NCI-H2081 treated with DMSO at 0.1 percent for 48 hours (cell line): ENCODE measurements at places on chromosomes 16 and 17.
A peak's percentile ranks its signal among the peaks of the same experiment; 100 is the strongest.

- DNase-seq = no peak
Observed at GRCh38 chr16:69412287-69412686, 12.1 kb upstream of the CYB5B start.

DNA sequence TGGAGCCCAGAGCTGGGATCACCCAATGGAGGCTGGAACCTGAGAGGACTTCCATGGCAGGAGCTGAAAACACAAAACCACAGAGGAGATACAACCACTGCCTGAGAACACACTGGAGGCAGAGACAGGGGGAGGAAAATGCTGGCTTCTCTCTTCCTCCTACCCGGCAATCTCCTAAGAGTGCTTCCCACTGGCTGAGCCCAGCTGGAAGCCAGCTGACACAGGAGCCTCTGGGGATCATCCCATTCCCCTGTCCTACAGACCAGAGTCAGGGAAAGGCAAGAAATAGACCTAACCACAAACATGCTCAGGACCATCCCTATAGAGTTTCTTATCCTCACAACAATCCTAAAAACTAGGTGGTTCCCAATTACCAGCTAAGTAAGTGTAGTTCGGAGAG lies 112.4 kb upstream of the CDH5 start:
- DNase-seq = no peak

DNA sequence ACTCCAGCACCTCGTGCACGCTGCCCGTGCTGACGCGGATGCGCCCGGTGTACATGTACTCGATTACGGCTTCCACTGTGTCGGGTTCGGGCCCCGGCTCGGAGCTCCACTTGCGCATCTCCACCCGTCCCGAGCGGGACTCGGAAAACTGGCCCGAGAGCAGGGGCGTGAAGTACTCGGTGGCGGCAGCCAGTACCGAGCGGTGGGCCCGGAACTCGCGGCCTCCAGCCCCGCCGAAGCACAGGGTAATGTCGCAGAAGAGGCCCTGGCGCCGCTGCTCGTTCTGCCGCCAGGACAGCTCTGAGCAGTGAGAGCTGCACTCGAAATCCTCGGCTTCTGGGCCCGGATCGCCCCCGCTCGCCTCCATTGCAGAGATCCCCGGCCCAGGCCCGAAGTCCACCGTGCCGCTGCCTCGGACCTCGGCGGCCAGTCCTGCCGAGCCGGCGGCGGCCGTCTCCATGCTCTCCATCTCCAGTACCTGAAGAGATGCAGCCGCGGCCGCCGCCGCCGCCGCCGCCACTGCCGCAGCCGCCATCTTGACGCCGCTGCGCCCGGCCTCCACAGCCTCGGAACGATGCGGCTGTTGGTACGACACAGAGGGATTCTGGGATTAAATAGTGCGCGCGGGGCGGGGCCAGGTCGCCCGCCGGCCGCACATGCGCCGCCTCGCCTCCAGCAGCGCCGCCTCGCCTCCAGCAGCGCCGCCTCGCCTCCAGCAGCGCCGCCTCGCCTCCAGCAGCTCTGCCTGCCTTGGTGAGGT lies at the start of gene KLHL11:
KLHL11 (minus strand) TSS at position 588 of the 760 bp plus-strand sequence; CDS start at position 535, 53 bp downstream.
- DNase-seq = peak; percentile 43

GRCh38 chr16:84670063-84670462 lies 21.8 kb downstream of the KLHL36 start:
- no peak for DNase-seq

DNA sequence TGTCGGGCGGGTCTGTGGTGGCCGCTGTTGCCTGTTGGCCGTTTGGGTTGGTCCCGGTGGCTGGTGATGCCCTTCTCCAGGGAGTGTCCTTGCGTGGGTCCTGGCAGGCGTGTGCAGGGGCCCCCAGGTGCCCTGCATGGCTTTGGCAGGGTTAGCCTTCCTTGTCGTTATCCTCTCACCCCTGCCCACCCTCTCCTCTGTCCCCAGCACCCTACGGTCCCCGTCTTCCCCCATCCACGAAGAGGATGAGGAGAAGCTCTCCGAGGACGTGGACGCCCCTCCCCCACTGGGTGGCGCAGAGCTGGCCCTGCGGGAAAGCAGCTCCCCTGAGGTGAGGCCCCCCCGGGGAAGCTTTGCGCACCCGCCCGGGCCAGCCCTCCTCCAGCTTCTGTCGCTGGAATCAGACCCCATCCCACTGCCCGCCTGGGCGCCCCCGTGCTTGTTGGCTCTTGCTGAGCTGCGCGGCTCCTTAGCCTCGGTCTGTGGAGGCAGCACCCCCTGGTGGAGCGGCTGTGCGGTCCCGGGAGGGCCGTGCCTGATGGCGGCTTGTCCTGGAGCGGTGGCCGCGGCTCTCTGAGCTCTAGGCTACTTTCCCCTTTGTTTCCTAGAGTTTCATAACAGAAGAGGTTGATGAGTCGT lies 10.6 kb upstream of the NUDT16L1 start:
- DNase-seq = no peak

GRCh38 chr16:51440131-51440889 lies 289.2 kb upstream of the SALL1 start:
- DNase-seq = no peak

DNA sequence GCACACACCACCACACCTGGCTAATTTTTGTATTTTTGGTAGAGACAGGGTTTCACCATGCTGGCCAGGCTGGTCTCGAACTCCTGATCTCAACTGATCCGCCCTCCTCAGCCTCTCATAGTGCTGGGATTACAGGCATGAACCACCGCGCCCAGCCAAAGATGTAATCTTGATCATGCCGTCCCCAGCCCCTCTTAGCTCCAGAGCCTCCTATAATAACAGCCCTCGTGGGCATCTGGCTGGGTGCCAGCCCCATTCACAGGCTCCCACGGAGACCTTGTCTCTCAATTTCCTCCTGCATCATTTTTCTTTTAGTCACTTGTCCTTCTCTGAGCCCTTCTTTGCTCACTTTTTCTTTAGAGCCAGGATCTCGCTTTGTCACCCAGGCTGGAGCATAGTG lies 94.2 kb downstream of the KATNIP start:
- DNase-seq = no peak

DNA sequence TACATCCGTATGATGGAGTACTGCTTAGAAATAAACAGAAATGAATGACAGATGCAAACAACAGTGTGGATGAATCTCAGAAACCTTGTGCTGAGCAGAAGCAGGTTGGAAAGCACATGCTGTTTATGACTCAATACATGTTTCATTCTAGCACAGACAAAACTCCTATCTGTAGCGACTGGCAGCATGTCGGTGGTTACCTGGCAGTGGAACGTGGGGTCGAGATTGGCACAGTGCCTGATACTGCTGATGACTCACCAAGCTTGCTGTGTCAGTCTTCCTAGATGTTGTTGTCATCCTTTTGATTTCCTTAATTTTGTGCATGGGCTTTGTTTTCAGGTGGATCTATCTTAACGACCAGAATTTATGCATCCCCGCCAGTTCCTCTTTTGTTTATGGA lies 62.1 kb downstream of the GAN start:
- no peak for DNase-seq

DNA sequence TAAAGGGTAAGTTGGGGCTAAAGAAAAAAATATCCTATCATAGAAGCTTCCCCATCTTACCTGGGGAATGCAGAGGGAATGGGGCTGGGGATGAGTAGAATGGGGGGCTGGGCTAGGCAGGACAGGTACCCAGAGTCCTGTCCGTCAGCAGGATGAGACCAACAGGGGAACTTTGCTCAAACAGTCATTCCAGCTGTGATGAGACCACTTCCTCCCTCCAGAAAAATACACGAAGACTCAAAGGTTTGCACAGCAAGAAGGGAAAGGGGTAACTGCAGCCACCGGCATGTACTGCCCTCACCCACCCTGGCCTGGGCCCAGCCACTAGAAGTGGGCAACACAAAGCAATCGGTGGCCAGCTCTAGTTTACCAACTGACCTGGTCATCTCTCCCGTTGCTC lies 20.7 kb upstream of the SLC35B1 start:
- DNase-seq = no peak

DNA sequence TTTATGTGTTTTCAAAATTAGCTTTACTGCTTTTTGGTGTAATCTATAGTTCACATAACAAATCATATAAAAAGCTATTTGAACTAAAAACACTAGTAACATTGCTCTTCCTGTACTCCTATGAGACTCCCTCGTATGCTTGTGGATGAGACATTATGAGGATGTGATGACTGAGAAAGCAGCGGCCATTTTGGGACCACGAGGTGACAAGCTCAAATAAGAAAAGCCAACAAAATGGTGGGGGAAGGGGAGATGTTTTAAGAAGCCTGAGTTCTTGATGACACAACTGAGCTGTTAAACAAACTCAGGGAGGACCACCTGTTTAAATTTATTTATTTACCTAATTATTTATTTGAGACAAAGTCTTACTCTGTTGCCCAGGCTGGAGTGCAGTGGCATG lies 4.5 kb downstream of the CCL18 start:
- DNase-seq = no peak

- no peak for DNase-seq
Observed at GRCh38 chr16:3282103-3282729, 1.1 kb upstream of the ZNF263 start.

DNA sequence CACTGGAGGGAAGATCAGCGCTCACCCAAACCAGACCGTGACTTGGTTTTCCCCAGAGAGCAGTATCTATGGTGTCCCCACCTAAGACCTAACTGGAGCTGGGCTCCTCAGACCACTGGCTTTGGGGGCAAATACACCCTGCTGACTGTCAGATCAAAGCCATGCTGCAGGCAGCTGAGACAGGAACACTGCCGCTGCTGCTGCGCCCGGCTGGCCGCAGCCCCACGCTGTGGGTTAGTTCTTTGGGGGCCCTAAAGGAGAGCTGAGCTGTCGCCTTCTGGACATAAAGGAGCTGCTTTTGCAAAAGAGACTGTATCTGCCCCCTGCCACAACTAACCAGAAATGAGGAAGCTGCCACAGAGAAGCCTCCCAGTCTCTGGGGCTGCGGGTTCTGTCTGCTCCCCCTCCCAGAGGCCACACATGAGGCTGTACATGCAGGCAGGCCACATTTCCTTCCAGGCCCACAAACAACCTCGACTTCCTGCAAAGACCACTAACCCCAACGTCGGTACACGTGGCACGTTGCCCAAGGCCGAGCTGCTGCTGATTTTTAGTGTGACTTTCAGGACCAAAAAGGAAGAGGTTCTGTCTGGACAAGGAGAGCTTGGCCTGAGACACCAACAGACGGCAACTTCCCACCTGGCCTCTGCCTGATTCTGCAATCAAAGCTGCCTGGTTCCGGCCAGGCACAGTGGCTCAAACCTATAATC lies 18.2 kb upstream of the ABR start:
- no peak for DNase-seq

DNA sequence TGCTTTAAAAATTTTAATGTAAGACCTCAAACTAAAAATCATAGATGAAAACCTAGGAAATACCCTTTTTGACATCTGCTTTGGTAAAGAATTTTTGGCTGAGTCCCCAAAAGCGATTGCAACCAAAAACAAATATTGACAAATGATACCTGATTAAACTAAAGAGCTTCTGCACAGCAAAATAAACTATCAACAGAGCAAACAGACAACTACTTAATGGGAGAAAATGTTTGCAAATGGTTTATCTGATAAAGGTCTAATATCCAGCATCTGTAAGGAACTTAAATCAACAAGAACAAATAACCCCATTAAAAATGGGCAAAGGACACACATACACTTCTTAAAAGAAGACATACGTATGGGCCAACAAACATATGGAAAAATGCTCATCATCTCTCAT lies 242.5 kb downstream of the BCAS3 start:
- no peak for DNase-seq

- DNase-seq = no peak
Observed at GRCh38 chr17:76075364-76076145, 974 bp downstream of the GALR2 start.

GRCh38 chr16:6035161-6035560 lies 937.6 kb upstream of the EEF2KMT start:
- DNase-seq = no peak

DNA sequence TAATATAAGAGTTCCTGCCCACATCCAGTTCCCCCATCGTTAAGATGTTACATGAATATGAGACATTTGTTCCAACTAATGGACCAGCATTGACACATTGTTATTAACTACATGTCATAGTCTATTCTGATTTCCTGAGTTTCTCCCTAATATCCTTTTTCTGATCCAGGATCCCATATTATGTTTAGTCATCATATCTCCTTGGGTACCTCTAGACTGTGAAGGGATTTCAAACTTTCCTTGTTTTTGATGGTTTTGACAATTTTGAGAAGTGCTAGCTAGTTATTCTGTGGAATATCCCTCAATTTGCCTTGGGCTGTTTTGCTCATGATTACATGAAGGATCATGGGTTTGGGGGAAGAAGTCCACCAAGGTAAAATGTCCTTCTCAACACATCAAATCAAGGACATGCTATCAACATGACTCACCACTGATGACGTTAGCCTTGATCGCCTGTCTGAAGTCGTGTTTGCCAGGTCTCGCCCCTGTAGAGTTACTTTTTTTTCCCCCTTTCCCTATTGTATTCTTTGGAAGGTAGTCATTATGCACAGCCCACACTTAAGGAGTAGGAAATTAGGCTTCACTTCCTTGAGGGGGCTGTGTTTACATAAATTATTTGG lies 42.5 kb downstream of the CACNG3 start:
- no peak for DNase-seq

DNA sequence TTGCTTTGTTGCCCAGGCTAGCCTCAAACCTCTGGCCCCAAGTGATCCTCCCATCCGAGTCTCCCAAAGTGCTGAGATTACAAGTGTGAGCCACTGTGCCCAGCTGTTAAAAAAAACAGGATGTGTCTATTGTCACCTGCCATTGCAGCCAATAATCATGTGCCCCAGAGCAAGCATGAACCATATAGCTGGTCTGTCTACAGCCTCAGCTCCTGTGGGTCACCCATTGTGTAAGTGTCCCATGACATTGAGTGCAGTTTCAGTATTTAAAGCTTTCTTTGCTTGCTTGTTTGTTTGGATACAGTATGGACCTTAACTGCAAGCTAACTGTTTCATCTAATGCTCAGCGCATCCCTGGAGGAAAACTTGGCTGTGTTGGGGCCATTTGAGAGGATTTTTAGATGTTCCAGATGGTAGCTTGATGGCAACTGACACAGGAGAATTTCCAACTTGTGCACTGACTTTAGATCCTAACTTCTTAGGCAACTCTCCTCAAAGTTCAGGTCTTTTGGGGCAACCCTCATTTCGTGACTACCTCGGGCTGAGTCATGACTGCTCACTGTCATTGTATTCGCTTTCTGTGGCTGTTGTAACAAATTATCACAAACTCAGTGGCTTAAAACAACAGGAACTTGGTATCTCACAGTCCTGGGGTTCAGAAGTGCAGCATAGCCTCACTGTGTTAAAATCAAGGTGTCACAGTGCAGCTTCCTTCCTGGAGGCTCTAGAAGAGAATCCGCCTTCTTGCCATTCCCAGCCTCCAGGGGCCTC lies 30.3 kb upstream of the ADORA2B start:
- no peak for DNase-seq
